ENCODE measurements at places on chromosomes 16 and 17. TPM values are rescaled to one million over a fixed set of nuclear protein-coding genes. Genes with fewer than 3 reads are reported as not detected.

The WNT3 gene
- 3.0 TPM for total RNA-seq

The SLC6A4 gene
- total RNA-seq, result not detected

DNA sequence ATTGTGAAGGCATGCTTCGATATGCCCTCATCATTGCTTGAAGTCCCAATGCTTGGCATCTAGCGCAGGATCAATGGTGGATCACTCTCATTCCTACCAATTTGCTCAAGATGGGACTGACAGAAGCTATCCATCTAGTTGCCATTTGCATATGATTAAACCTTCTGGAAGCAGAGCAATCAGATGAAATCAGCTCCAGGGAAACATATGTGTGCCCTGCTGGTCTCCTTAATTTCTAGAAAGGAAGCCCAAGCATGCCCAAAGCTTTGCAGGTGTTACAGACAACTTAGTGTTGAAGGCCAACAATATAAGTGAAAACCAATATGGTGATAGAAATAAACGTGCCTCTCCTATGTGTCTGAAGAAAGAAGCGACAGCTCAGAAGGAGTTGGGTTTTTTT, 350.0 kb upstream of the ERCC4 start:
- no peak for DNase-seq

DNA sequence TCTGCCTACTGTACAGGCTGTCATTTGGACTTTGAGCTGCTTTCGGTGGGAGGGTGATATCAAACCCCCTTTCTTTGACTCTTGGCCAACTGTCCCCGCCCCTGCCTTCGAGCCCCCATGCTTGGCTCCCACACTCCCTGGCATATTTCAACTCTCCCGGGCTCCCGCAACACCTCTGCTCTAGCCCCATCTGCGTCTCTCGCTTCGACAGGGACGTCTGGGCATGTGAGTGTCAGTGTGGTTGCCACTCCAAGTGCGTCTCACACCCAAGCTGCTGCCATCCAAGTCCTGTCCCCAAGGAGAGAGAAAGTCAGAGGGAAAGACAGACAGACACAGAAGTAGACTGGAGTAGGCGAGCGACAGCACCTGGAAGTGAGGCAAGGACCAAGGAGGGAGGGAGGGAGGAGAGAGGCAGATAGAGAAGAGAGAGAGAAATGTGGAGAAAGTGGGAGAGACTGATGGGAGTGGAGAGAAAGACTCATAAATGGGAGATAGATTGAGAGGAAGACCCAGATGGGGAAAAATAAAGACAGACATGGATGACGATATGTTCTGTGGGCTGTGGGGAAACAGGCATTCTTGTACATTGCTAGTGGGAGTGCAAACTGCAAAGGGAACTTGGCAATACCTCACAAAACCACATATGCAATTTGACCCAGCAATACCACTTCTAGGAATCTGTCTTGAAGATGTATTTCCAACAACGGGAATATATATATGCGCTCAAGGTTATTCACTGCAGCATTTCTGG, 11.8 kb downstream of the STARD3 start:
- no peak for DNase-seq

DNA sequence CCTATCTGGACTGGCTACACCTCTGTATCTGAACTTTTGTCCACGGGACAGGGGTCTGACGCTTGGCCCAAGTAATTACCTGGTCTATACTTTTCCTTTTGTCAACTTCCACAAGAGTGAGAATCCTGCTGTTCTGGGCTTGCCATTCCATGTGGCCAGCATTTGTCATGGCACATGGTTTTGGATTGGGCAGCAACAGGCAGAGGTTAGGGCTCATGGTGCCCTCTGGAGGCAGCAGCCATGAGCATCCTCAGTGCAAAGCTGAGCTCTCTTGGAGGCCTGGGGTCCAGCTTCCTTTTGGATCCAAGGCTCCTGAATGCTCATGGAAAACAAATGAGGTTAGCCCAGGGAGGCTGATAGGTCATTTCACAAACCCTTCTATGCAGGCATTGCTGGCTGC, 7.5 kb upstream of the EDC4 start:
- peak; percentile 47 for DNase-seq

DNA sequence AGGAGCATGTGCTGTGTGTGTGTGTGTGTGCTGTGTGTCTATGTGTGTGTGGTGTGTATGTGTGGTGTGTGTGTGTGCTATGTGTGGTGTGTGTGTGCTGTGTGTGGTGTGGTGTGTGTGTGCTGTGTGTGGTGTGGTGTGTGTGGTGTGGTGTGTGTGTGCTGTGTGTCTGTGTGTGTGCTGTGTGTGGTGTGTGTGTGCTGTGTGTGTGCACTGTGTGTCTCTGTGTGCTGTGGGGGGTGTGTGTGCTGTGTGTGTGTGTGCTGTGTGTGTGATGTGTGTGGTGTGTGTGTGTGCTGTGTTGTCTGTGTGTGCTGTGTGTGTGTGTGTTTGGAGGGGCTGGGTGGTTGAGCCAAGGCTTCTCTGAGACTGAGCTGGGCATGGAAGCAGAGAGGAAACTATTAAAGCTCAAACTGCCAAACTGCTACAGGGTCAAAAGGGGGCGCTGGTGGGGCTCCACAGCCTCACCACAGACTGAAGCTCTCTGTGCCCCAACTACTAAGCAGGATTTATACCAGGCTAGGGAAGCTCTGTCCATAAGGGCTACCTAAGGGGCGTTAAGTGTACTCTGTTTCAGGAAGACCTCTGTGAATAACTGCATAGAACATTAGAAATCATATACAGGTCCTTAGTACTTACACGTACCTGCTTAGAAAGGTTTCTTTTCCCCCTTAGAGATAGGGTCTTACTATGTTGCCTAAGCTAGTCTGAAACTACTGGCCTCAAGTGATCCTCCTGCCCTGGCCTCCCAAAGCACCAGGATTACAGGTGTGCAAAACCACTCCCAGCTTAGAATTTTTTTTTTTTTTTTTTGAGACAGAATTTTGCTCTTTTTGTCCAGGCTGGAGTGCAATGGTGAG, 27.8 kb upstream of the GHDC start:
- peak; percentile 35 for DNase-seq

GRCh38 chr17:7307686-7308624, 527 bp downstream of the EIF5A start:
- no peak for DNase-seq

The TAT gene
- total RNA-seq, result not detected
